Globus pallidus (tissue), 1 donor: ENCODE measurements at places on chromosomes 6 and 20.

GRCh38 chr6:161073930-161074329 lies 82.4 kb downstream of the MAP3K4 start:
- DNase-seq, result no peak

- DNase-seq, result no peak
Observed at GRCh38 chr6:96465321-96465903, 56.2 kb upstream of the UFL1 start.

DNA sequence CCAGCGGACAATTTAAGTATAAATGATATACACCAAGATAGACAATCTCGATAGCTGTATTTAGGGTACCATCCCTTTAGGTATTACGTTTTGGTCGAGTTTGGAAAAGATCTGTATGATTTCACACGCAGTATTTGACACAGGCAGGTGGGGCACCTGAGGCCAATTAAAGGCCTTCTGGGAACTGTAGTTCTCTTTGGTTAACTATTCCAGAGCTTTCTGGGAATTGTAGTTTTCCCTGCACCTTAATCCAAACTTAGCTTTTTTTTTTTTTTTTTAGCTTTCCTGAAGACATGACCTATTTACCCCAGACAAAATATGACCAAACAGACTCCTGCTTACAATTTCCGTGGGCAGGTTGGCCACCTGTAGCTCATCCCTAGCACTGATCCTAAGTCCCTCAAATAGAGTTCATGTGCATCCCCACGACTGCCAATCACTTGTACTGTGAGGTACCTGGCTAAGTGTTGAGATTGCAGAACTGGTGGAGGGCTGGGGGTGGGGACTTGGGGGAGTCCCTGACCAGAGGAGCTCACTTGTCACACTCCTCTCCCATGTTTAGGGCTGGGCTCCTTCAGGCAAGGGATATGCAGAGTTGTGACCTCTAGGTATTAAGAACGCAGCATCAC lies 999 bp upstream of the EHMT2 start:
- peak; percentile 51 for DNase-seq

GRCh38 chr20:61507778-61508177 lies 255.7 kb downstream of the CDH4 start:
- no peak for DNase-seq

DNA sequence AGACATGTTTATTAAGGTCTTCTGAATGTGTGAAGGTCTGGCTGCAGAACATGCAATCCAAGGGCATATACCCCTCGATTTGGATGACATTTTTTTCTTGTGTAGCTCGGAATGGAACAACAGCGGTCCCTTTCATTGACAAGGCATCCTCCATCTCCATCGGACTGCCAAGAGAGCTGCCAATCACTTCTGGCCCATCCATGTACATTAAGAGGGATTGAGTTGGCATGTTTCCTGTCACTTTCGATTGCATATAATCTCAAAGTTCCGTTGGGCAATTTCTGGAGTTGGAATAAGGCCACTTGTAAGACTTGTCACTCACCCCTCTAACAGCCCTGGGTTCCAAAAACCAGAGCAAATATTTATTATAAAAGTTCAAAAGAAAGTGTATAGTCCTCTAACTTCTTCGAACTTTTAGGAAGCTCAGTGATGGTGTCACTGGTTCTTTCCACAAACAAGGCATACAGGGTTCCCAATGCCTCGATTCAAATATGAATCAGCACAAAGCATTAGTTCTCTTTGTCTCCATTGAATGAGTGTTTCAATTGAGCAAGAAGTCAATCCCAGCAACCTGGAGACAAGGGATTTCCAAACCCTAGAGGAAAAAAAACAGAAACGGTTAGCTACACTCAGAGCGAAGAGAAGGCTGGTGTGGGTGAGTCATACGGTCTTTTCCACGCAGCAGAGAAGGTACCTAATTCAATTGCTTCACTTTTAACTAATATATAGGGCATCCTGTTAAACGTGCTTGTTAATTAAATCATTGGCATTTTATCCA lies 10.9 kb downstream of the ZNF217 start:
- DNase-seq, result no peak

GRCh38 chr6:119319694-119320093 lies 29.9 kb downstream of the MAN1A1 start:
- no peak for DNase-seq

DNA sequence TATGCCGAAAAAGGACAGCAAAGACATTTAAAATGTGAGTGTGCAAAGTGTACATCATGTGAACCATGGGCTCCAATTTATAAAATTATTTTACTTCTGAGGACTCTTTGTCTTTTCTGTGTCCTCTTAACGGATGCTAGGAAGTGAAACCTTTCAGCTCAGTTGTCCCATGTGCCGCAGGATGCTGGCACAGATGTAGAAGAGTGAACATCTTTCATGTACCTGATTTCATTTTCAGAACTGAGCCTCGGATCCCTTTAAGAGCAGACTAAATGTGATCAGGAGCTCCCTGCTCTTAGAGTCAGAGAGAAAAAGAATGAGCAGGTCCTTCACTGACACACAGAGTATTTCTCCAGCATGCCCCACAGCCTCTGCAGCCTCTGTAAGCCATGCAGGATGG lies 27.6 kb upstream of the FUCA2 start:
- DNase-seq, result no peak

DNA sequence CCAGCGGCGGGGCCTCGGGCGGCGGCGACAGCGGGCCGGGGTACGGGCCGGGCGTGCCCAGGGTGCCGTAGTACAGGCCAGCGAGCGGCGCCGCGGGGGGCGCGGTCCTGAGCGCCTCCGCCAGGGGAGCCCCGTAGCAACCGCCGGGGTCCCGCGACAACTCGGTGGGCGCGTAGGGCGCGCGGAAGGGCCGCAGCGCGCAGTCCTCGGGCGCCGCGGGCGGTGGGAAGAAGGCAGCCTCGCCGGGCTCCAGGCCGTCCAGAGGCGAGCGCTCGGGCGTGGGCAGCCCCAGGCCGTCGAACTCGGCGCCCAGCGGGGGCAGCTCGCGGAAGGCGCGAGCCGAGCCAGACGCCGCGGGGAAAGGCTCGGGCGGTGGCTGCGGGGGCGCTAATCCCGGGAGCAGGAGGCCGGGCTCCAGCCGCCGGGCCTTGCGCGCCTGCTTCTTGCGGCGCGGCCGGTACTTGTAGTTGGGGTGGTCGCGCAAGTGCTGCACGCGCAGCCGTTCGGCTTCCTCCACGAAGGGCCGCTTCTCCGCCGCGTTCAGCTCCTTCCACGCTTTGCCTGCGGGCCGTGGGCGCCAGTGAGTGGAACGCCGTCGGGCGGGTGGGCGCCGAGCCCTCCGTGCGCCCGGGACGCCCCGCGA lies 916 bp downstream of the SOX18 start:
- DNase-seq, result no peak

- no peak for DNase-seq
Observed at GRCh38 chr20:46978951-46979491, 84.4 kb downstream of the EYA2 start.

- DNase-seq, result no peak
Observed at GRCh38 chr6:135797361-135797760, 54.1 kb upstream of the PDE7B start.

- no peak for DNase-seq
Observed at GRCh38 chr6:35442693-35443092, 9.4 kb upstream of the FANCE start.

DNA sequence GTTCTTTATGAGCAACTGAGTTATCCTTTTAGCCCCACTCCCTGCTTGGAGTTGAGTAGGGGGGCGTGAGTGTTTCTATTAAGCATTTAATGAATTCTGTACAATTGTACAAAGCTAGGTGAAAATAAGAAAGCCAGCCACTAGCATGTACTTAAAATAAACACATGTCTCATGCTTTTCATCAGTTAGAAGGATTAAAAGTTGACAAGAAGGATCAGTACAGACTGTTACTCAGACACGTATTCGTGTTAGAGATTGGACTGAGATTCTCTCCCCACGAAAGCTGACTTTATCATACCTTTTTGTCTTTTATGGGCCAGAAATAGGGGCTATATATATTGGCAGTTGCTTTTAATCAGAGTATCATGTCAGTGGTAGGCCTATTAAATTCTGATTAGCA lies 1.7 kb downstream of the HSF2 start:
- DNase-seq, result no peak

GRCh38 chr6:102619585-102619984 lies 1226.1 kb downstream of the GRIK2 start:
- DNase-seq, result no peak

DNA sequence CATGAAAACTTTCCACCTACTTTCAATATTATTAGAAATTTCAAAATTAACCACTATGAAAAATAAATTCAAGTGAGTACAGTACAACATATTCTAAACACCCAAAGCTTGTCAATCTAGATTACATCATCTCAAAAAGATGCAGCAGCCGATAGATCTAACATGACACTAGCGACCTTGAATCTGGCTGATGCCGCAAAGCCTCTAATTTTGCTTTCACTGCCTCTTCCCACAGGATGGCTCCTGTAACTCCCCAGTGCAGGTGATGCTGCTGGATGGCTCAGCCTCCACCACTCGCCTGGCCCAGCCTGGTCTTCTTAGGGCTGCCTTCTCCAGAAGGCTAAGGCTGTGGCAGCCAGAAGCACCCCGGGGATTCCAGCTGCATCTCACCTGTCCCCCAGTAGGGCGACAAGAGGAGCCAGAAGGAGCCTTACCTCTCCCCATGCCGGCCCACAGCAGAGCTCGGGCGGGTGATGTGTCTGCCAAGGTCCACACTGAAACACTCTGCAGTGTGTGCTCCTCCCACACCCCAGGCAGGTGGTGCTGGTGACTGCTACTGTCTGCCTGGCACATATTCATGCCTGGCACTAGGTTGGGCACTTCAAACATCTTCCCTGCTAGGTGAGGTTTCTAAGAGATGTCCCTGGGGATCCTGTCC lies 82.1 kb downstream of the SLC23A2 start:
- DNase-seq, result no peak

- no peak for DNase-seq
Observed at GRCh38 chr20:18995455-18995854, 181.9 kb downstream of the SCP2D1 start.
